ENCODE measurements at places on chromosomes 6 and 20.

DNA sequence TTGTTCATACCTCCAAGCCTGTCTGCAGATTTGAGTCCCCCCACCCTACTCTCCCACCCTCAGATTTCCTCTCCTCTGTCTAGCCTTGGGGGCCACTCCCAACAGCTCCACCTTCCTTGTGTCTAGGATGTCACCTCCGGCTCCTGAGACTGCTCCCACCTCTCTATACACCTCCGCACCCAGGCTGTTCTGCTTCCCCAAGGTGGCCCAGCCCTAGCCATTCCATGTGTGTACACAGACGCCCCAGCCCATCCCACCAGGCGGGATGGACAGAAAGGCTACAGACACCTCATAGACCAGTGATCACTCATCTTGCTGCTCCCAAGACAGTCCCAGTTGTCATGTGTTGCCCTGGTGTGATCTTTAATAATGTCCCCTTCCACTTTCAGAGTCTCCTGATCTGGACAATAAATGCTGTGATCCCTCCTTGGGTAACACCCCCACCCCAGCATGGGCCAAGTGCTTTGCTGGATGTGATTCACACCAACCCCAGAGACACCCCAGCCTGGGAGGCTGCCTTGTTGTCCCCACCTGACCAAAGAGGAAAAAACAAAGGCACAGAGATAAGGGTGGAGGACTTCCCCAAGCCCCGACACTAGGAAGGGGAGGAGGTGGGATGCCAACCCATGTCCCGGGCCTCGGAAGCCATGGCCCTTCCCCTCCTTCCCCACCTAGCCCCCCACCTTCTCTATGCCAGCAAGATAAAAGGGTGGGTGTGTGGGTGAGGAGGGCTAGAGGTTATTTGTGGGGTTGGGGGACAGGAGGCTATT lies 36.1 kb downstream of the MDFI start:
- DNase-seq = no peak

GRCh38 chr6:36068012-36068392 lies 40.4 kb downstream of the MAPK14 start:
- DNase-seq = no peak

DNA sequence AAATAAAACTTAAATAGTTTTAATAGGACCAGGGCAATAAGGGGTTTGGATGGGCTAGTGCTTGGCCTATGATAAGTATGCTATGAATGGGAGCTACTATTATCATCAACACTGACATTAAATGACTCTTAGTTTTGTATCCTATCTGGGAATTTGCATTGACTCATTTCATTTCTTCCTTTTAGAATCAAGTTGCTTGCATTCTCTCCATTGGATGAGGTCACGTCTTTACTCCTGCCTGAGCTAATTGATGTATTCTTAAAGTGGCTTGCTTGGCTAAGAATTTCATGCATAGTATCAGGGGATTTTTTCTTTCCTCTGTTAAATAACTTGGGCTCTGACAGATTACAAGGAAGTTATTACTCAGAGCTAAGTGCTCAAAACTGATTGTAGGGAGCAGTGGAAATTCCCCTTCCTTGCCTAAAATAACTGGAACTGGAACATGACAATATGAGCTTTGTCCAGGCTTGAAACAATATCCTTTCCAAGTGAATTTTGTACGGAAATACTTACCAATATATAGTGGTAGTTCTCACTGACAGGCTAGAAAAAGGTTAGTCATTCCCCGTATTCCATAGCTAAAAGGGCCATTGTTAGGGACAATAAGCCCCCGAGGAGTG lies 169.9 kb downstream of the BCAS1 start:
- no peak for DNase-seq

- no peak for DNase-seq
These were observed 151.6 kb upstream of the GMDS start for GRCh38 chr6:2396846-2397630.

DNA sequence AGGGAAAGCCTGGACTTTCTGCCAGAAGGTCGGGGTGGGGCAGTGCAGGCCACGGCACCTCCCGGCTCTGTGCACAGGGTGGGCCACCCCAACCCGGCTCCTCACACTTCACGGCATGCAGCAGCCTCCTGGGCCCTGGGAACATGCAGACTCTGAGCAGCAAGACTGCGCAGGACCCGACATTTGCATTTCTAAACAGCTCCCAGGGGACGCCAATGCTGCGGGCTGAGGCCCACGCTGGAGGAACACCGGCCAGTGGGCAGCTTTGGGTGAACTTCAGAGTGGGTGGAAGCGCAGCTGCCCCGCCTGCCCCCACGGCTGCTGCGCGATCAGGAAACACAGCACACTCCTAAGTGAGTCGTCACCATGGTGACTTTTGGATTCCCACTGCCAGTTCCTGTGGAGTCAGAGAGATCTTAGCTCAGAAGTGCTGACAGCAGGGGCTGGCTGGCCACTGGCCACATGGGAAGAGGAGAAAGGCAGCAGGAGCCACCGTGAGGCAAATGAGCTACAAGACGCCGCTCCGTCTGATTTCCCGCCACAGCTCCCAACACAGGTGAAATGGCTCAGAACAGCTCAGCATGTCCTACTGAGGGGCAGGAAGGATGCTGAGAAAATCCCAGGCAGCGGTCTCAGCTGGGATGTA lies 52.1 kb downstream of the RNASET2 start:
- peak; percentile 15 for DNase-seq

DNA sequence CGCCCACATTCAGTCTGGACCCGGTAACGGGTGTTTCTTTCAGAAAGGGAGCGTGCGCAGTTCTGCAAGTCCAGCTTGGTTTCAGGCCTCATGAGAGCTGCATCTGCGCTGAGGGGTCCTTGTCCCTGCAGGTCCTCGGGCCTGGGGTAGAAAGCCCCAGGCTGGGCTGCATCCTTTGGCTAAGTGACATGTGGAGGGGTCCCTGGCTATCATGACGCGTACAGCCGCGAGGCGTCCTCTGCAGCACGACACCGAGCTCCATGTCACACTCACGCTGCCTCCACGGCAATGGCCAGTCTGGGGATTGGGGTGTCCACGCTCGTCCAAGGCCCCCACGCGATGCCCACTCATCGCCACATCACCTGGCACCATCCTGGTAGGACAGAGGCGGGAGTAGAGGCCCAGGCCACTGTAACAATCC lies 1.7 kb upstream of the KIF25 start:
- DNase-seq = no peak

DNA sequence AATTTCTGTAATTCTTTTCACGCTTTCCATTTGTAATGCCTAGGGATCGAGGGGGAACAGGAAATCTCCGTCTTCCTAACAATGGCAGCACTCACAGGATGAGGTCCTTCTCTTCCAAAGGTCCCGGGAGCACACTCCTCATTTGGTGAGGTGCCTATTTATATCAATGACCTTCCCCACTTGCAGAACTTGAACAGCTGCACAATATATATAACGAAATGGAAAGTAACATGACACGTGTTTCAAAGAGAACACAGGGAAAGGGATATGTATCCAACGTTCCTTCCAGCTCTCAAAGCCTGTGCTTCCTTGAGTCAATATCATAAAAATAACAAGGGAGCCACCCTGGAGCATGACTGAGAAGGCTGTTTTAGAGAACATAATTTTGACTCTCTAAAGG lies 78.6 kb upstream of the RBM24 start:
- no peak for DNase-seq

- DNase-seq = no peak
These were observed 126.5 kb upstream of the BMP2 start for GRCh38 chr20:6641012-6641411.

Measured in NCI-H2081 (cell line).